Activated T-helper 1 cell treated with anti-CD3 and anti-CD28 coated beads, Interleukin-2, amount 50 U/mL, for 16 hours (primary cell): ENCODE measurements at places on chromosomes 2 and 18.

- DNase-seq = no peak
Measured at GRCh38 chr18:2914185-2914880, 67.5 kb downstream of the EMILIN2 start.

- DNase-seq = no peak
Measured at GRCh38 chr2:88342749-88343148, 109.7 kb downstream of the FOXI3 start.

DNA sequence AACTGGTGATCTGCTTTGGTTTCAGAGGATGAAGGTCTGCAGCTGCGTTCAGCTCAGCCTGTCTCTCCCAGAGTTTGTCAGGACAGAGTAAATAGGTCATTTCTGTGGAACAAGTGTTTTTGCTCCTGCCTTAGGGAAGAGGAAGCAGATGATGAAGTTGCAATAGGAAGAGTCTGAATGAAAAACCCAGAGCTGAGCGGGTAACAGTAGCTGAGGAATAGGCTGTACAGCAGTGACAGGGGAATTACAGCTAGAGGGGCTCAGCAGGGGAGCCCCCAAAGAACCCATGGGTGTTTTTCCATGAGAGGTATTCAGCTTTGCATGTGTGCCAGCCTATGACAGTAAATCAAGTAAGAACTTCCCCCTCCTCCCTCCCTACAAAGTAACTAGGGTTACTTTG lies 10.3 kb upstream of the CYBRD1 start:
- no peak for DNase-seq

GRCh38 chr2:241112046-241112445 lies 10.0 kb upstream of the MTERF4 start:
- no peak for DNase-seq

DNA sequence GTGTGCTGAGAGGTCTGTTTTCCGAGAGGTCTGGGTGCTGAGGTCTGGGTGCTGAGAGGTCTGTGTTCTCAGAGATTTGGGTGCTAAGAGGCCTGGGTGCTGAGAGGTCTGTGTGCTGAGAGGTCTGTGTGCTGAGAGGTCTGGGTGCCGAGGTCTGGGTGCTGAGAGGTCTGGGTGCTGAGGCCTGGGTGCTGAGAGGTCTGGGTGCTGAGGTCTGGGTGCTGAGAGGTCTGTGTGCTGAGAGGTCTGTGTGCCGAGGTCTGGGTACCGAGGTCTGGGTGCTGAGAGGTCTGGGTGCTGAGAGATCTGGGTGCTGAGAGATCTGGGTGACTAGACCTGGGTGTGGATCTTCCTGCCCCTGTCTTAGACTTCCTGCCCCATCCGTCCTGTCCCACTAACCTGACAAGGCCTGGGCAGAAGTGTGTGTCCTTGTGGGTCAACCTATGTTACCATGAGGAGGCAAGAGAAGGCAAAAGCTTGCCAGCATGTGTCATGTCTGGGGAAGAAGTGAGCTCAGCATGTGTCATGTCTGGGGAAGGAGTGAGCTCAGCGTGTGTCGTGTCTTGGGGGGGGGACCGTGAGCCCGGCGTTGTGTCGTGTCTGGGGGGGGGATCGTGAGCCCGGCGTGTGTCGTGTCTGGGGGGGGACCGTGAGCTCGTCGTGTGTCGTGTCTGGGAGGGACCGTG lies 69.3 kb downstream of the KCNG2 start:
- DNase-seq = no peak

GRCh38 chr18:34023471-34023870 lies 201.2 kb downstream of the NOL4 start:
- DNase-seq = no peak

- peak; percentile 23 for DNase-seq
Measured at GRCh38 chr2:135742325-135742757, 686 bp downstream of the UBXN4 start.

DNA sequence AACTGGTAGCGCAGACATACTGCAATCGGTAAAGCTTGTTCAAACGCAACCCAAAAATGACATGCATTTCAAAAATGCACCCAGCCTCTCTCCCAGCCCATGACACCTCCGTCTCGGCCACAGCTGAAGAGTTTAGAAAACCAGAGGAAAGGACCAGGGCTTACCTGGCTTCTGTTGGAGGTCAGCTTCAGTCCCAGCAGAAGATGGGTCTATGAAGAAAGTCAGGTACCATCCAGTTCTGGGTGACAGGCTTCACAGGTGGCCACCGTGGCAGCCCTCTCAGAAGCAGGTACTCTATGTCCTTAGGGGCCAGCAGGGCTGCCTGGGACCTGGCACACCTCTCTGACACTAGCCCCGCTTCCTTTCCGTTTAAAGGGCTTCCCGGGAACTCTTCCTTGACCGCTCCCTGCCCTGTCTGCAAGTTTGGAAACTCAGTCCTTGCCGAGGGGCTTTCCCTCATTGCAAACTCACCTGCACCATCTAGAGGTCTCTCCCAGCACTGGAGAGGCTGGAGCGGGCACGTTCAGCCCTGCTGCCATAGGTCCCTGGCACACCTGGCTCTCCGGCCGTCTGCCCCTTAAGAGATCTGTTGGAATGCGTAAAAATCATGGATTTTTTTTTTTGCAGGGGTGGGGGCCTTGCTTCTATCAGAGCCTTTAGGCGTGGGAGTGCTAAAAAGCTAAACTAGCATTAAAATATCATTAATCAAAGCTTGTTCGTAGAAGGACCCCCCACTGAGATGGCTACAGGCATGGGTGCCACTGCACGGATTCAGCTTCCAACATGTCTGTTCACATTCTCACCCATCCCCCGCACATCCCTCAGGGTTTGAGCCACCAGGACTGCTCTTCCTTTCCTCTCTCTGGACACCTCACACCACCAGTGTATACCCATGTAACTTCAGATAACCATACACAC lies at the start of gene EDAR:
TSS of gene EDAR (minus strand) at position 425 of the 918 bp plus-strand sequence. CDS start 58,206 bp downstream, outside the sequence.
- DNase-seq = no peak

DNA sequence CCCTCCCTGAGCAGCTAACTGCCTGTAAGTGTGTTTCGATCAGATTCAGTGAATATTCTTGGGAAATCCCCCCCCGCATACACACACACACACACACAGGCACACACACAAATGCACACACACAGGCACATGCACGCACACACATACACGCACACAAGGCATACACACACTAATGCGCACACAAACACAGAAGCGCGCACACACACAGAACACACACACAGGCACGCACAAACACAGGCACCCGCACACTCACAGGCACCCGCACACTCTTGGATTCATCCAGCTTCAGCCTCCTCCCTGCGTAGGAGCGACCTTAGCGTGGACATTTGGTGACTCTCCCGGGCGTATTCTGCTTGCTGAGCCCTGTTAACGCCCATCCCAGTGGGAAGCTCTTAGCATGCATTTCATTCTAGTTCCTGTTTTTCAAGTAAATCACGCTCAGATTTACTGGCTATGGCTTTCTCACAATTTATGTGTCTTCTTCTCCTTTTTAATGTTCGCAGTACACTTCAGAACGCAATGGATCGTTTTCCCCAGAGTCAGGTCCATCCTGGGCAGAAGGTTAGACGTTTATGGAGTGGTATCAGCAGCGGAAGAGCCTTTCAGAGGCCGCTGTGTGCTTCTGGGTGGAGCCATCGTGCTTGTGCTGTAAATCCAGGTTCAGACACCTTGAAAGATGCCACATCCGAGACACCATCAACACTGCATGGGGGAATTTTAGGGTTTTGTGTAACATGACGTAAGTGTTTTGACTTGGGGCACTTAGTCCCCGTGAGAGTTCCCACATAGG lies 656.6 kb downstream of the GALR1 start:
- DNase-seq = no peak

DNA sequence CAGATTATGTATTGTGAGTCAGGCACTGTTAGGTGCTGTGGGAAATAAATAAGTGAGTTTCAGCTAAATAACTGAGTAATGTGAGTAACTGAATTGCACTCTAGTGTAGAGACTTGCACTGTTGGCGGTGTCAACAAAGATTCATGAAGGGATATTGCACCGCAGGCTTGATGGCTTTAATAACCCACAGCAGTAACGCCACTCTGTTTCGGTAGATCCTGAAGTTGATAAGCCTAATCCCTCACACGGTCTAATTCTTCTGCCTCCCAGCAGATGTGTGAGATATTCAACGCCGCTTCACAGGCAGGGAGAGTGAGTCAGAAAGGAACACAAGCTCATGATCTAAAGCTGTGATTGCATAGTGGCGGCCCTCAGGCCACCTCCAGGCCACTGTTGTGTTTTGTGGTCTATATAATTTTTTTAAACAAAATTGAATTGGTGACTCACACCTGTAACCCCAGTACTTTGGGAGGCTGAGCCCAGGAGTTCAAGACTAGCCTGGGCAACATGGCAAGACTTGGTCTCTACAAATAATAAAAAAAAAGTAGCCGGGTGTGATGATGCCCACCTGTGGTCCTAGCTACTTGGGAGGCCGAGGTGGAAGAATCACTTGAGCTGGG lies 94.3 kb downstream of the LIPG start:
- DNase-seq = no peak

DNA sequence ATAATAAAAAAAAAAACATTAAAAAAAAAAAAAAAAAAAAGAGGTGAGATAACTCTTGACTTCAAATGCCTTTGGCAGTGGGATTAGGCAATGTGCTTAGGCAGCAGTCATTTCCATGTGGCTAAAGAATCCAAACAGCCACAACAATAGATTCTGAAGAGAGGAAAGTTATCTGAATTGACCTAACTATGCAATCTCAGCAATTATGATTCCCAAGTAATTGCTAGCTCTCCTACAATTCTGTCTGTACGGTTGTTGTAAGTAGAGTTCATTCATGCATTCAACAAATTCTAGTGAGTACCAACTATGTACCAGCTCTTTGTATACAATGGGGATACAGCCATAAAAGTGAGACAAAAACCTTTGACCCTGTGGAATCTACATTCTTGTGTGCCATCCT lies 3.6 kb downstream of the SRD5A2 start:
- DNase-seq = no peak

GRCh38 chr2:156466739-156467405 lies 30.7 kb downstream of the GPD2 start:
- DNase-seq = no peak

GRCh38 chr18:46250084-46250811 lies 146.1 kb downstream of the HAUS1 start:
- peak; percentile 14 for DNase-seq

- no peak for DNase-seq
Measured at GRCh38 chr18:59570796-59571195, 126.4 kb downstream of the CCBE1 start.

- DNase-seq = no peak
Measured at GRCh38 chr2:48313036-48313877, 216.7 kb upstream of the STON1 start.

DNA sequence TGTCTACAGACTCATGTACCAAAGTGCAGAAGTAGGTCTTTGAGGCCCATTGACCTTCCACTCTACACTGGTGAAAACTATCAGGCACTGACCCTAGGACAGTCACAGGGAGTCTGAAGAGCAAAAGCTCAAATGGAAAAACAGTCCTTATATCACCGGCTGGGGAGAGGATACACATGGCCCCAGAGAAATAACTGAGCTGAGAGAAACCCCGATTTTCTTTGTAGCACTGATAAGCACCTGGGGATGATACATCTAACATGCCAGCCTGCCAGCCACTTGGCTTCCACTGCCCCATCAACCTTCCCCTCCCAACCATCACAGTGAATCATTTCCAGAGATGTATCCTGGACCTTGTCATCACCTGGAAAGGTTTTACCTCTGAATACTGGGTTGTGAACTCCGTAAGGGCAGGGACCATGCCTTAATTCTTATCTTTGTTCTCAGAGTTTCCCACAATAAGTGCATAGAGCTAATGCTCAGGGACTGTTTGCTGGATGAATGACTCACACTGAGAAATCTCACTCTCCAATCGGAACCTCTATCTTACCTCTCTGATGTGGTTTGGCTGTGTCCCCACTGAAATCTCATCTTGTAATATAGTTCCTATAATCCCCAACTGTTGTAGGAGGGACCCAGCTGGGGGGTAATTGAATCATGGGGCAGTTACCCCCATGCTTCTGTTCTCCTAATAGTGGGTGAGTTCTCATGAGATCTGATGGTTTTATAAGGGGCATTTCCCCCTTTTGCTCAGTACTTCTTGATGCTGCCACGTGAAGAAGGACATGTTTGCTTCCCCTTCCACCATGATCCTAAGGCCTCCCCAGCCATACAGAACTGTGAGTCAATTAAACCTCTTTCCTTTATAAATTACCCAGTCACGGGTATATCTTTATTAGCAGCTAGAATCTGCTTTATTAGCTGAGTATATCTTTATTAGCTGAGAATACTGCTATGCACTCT lies 37.1 kb downstream of the EVA1A start:
- no peak for DNase-seq
